NCI-H1694 treated with DMSO at 0.1 percent for 48 hours (cell line): ENCODE measurements at places on chromosomes 12 and 14.

- no peak for DNase-seq
These were observed 10.2 kb downstream of the USP15 start for GRCh38 chr12:62270384-62270783.

DNA sequence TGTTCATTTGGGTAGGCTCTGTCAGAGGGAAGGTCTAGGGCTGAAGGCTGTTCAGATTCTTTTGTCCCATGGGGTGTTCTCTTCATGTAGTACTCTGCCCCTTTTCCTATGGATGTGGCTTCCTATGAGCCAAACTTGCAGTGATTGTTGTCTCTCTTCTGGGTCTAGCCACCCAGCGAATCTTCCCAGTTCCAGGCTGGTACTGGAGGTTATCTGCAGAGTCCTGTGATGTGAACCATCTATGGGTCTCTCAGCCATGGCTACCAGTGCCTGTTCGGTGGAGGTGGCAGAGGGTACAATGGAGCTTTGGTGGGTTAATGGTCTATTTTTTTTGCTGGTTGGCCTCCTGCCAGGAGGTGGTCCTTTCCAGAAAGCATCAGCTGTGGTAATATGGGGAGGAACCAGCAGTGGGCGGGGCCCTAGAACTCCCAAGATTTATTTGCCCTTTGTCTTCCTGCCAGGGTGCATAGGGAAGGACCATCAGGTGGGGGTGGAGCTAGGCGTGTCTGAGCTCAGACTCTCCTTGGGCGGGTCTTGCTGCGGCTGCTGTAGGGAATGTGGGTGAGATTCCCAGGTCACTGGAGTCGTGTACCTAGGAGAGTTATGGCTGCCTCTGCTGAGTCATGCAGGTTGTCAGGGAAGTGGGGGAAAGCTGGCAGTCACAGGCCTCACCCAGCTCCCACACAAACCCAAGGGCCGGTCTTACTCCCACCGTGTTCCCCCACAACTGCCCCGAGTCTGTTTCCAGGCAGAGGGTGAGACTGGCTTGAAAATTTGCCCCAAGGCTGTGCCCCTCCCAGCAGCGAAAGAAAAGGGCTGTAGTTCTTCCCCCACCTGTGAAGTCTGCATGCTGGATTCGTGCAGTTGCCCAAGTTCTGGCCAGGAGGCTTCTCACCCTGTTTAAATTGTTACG lies 17.5 kb downstream of the MTRFR start:
- DNase-seq, result peak; percentile 89

DNA sequence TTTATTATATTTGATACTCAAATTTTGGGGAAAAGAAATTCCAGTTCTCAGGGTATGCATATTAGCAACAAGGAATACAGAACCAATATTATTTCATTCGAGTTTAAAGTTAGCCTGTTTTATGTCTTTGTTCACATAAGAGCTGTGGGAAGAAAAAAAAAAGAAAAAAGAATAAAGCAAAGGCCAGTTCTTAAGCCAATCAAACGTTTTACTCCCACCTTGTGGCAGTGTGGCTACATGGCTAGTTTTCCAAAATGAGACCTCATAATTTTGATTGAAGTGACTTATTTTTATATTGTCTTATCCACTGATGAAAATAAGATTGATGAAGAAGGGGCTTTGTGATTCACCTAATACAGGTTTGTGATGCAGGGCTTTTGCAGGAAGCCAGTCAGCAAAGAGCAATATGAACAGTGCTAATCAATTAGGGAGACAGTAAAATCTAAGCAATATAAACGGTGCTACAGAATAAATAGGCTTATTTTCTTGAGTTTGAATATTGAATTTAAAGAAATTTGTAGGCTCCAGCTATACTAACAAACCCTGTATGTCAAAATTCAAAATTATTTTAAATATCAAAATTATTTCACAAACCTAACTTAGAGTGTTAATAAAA lies 624.1 kb upstream of the FOXG1 start:
- DNase-seq, result peak; percentile 63

DNA sequence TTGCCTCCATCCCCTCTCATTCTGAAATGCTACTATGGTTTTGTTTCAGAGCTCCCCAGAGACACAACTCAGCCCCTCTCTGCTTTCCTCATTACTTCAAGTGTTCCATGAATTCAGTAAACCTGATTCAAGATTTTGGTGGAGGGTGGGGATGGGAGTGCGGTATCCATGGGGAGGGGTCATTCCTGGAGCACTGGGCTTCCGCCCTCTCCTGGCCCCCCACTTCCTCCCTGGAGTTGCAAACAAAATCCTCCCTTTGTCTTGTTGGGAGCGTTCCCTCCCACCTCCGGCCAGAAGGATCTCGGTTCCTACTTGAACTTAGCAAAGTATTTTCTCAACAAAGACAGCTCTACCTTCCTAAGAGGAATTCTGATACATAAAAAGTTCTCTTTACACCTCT lies 71.8 kb upstream of the LTA4H start:
- no peak for DNase-seq

GRCh38 chr12:113658006-113658655 lies 186.5 kb upstream of the LHX5 start:
- no peak for DNase-seq

GRCh38 chr12:62919838-62920237 lies 15.1 kb downstream of the PPM1H start:
- peak; percentile 94 for DNase-seq

DNA sequence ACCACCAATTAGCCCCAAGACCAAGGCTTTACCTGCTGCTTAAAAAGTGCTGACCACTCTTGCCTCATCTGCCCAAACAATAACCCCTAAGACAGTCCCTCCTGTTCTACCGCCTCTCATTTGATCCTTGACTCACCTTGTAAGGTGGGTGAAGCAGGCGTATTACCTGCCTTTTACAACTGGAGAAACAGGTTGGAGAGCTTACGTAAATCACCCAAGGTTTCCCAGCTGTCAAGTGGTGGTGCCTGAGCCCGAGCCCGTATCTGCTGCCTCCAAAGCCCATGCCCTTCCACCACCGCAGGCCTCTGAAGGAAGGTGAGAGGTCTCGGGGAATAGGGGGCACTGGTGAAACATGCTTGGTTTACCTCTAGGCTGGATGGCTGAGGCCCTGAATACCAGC lies 36.6 kb downstream of the MAX start:
- DNase-seq, result no peak

- DNase-seq, result no peak
These were observed 47.1 kb downstream of the GIT2 start for GRCh38 chr12:109949089-109949488.

- no peak for DNase-seq
These were observed 251.3 kb downstream of the SLC16A7 start for GRCh38 chr12:59847127-59847526.

DNA sequence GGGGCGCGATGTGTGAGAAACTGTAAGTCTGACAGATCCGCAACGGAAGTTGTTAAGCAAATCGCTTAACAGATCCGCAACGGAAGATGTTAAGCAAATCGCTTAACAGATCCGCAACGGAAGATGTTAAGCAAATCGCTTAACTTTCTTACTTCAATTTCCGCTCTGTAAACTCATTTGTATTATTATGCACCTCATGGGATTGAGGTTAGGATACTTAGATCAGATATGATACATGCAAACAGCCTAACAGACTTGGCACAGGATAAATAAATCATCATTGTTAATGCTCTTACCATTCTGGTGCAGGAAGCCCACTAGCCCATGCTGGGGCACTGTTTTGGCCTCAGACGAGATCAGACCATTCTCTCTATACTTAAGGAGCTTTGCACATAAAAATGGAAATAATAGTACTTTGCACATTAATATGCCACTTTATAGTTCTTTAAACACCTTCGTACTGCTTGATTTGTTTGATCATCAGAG lies 399 bp downstream of the NCAPD2 start:
- DNase-seq, result peak; percentile 48

DNA sequence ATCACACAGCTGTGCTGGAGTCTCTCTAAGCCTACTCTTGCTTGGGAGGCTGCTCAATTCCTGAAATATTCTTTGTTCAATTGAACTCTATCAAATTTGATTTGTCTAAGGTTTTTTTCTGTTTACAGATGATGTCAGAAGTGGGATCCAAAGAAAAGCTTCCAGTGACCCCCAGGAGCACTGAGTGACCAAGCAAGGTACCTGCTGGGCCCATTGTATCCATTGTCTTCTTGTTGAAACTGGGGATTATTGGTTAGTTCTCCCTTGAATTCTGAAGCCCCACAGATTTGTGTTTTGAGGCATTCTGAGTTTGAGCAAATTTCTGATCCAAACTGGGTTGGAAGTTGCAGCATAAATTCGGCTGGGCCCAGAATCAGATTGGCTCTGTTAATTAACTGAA lies 64.6 kb downstream of the MYF5 start:
- DNase-seq, result no peak

DNA sequence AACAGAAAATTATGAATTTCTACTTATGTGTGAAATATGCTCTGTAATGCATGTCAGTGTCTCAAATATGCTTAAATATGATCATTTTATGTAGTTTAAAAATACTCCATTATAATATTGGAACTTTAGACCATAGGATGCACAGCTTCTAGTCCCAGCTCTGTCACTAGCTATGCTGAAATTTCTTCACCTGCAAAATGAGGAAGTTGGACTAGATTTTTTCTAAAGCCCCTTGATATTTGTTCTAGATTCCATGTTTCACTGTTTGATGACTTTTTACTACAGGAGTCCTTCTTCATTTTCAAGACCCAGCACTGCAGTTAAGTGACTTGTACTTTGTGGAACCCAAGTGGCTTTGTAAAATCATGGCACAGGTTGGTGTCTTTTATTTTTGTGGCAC lies 90.1 kb downstream of the LRRK2 start:
- DNase-seq, result no peak

DNA sequence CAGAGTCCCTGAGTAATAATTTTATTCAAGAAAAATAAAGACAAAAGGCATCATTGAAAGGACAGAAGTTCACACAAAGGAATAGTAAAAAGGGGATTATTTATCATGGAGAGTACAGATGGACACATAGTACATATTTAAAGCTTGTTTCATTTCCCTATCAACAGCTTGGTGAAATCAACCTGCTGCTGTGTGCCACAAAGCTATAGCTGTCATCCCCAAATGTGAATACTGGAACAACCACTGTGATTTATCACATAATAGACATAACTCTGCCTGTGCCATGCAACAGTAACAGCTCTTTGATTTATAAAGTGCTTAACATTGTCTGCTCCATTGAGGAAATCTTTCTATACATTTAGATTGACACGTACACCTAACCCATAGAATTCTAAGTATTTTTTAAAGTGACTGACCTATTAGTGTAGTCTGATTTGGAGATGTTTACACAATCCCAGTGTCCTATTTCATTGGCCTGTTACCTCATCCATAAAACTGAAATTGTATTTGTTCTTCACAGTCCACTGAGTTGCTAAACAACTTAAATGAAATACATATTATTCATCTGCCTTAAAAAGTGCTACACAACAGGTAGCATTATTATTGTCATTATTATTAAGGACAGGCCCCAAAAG lies 3.3 kb downstream of the NEMF start:
- DNase-seq, result no peak

GRCh38 chr12:53160000-53160399 lies 20.5 kb upstream of the ZNF740 start:
- no peak for DNase-seq

DNA sequence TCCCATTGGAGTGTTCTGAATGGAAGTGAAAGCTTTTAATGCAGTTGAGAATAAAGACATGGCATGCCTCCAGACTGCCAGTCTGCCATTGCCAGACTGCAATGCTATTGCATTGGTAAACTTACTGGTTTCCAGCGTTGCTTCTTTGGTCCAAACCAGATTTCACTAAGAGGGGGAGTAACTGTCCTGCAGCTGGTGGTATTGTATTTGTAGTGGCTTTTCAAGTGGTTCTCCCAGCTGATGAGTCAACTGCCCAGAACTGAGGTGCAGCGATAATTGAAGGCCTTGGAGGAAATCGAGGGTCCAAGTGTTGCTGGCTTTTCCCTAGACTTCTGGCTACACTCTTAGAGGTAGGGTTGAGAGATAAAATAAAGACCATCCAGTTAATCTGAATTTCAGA lies 31.9 kb downstream of the ERG28 start:
- no peak for DNase-seq

DNA sequence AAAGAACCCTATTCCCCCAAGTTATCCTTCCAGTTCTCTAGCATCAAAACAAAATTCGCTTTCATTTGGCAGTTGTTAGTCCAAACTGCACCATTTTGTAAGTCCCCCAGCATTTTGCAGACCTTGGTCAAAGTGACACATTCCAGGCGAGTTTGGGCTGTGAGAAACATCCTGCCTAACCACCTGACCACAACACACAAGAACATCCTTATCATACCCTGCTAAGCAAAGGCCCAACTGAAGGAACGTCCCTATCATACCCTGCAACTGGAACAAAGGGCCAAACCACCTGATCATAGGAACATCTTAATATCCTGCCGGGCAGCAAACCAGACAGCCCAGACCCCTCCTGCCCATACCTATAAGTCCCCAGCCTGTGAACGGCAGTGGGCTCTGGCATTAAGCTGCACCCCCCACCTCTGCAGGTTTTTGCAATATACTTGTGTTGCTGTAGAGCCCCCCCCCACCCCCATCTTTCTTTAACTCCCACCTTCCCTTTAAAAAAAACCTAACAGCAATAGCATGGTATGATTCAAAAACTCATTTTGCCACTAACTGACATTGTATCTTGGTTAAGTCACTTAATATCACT lies 2.7 kb downstream of the PCNX4 start:
- DNase-seq, result no peak

- no peak for DNase-seq
These were observed 5.9 kb downstream of the RESF1 start for GRCh38 chr12:31965090-31965489.

DNA sequence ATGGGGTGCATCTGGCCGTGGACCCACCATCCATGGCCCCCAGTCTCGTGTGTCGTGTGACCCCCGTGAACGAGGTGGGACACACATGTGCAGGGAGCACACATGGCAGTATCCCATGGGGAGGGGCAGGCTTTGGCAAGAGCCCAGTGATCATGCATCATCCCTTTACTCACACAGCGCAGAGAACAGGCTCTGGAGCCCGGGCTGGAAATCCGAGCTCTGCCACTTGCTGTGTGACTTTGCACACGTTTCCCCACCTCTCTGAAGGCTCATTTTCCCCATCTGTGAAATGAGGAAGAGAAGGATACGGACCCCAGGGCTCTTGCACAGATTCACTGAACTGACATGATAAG lies 119.9 kb downstream of the PHETA1 start:
- peak; percentile 23 for DNase-seq

- DNase-seq, result no peak
These were observed 79.8 kb upstream of the TUNAR start for GRCh38 chr14:95796788-95797187.

DNA sequence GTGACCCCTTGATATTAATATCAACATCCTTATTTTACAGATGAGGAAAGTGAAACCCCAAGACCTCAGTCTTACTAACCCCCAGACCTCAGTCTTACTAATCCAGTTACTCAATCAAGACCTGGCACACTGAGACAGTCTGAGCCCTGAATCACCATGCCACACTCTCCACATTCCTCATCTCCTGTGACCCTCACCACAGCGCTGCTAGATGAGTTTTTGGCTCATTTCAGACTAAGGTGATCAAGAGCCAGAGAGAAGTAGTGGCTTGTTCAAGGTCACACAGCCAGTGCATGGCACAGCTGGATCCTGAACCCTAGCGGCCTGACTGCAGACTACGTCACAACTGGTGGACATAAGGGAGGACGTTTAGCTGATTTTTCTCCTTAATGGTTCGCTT lies 579.2 kb downstream of the BCL11B start:
- DNase-seq, result no peak
